NCI-H2081 treated with DMSO at 0.1 percent for 48 hours (cell line): ENCODE measurements at places on chromosomes 3 and 15.

DNA sequence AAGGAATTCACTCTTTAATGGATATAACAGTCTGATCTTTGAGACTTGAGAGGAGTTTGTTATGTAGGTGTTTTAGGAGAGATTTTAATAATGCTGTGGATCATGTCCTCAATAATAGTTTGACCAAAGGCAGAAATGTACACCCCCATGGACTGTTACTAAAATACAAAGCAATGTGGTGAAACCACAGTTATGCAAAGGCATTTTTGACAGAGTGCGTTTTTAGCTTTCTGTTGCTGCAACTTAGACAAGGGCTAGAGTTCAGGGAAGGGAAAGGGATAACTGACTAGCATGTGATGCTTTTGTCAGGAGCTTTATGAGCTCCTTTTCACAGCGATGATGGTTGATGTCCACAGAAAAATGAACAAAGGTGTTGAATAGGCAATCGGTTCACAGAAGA is 3.6 kb upstream of the STARD5 start:
- no peak for DNase-seq

DNA sequence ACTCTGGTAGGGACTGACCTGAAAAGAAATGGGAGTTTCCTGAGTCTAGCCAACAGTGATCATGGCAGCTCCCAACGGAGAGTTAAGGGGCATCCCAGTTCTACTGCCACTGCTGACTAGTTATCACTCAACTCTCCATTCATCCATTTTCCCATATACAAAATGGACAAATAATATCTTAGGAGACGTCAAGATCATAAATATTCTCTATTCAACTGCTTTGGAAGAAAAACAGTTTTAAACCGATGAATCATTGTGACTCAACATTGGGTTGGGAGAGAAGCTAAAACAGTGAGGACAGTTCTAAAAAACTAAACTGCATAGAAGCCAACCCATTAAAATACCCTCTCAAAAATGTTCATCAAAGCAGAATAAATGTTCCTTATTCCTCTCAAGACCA is 57.6 kb upstream of the CHRM5 start:
- DNase-seq, result no peak

DNA sequence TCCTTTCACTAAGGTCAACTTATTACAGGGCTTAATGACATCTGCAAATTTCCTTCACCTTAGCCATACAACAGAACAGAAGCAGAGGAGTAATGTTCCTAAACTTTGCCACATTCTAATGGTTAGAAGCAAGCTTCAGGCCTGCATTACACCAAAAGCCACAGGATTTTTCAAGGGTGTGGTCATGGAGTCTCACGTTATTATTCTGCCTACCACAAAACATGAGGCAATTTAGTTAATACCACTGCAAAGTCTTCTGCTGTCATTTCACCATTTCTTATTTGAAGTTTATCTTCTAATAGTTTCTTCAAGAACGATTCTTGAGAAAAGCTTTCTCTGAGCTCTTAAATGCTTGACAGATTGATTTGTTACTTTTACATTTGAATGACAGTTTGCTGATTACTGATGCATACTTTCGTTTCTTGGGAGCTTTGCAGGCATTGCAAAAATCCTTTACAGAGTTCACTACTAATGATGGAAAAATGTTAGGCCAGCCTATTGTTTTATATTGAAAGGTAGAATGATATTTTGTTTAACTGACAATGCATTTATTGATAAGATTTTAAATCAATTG is 1257.1 kb downstream of the NSUN3 start:
- no peak for DNase-seq

GRCh38 chr3:39668420-39668819 is 141.0 kb upstream of the MYRIP start:
- peak; percentile 4 for DNase-seq

DNA sequence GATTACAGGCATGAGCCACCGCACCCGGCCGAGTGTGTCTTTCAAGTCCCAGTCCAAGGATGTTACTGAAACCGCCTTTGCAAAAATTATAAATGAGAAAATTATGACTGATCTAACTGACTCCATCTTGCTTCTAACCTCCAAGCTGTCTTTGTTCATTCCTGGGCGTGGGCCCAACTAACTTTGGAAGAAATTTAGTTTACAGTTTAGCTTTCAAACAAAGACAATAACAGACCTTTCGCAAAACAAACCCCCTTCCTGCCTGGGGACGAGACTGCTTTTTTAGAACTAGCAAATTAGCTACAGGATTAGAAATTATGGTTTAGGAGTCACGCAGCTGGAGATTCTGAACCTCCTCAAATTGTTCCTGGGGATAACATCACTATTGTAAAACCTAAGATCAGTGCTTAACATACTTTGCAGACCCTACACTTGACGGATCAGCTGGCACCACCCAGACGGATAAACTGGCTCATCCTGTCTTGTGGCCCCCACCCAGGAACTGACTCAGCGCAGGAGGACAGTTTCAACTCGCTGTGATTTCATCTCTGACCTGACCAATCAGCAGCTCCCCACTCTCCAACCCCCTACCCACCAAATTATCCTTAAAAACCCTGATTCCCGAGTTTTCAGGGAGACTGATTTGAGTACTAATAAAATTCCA is 23.8 kb downstream of the NANOGP8 start:
- DNase-seq, result no peak

DNA sequence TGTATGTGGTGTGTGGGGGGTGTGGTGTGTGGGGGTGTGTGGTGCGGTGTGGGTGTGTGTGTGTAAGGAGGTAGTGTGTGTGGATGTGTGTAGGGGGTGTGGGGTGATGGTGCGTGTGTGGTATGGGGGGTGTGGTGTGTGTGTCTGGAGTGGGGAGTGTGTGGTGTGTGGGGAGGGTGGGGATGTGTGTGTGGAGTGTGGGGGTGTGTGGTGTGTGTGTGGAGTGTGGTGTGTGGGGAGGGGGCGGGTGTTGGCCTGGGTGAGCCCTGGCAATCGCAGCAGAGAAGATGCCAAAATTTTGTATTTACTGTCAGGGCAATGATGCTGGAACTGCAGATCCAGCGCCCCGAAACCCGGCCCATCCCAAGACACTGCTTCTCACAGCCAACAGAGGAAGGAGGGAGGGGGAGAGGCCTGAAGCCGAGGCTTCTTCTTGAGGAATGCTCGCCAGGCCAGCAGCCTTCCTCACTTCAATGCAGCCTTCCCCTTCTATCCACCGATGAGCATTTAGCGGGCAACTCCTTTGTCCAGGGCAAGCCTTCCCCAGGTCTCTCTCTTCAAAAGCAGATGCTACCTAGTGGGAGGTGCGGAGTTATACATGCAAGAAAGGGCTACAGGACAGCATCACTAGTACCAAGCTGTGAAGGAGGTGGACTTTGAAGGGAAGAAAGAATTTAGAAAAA is 11.9 kb upstream of the SRP14 start:
- DNase-seq, result no peak

DNA sequence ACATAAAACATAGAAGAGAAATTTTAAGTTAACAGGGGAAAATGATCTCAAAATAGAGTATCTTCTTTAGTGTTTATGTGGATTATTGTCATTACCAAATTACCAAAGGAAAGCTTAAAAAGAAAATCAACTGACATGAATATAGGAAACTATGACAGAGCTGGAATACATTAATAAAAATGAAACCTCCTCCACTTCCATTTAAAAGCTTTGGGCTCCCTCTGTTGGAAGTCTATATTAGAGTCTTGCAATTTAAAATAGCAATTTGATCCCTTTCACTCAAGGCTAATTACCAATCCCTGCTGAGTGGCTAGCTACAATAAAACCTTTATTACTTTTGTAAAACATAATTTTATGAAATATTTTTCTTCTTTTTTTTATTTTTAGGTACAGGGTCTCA is 61.4 kb upstream of the IMPG2 start:
- DNase-seq, result peak; percentile 18

DNA sequence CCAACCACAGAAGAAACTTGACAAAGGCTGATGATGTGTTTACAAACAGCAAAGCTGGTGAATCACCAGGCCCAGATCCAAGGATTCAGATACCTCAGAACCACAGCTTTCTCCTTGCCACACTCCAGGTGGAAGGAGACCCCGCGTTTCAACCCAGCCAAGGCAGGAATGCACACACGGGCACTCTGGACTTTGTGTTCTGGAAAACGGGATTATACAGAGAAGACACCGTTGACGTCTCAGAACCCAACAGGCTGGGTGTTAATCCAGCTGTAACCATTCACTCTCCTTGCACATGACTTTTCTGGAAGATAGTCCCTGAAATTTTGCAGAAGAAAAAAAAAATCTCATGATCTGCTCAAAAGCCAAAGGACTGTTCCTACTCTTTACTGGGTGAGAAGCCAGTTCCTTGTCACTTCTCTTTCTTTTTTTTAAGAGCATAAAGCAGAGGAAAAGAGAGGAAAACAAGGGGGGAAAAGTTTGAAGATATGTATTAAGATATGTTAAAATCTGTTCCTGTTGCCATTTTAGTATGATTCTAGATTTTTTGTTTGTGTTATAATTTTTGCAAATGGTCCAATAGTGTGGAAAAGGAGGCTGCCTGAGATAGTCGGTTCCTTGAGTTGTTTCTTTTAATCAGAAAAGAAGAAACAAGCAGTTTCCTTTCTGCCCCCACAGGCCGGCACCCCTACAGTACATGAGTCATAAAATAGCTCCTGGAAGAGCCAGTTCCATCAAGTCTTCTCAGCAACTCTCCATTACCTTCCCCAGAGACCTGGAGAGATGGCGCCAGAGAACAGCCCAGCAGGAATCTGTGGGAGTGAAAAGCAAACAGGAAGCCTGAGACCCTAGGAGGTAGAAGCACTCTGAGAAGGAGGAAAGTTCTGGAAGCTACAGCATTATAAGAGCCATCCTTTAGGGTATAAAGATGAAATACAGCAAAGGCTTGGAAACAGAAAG is 73.1 kb downstream of the RORA start:
- no peak for DNase-seq

DNA sequence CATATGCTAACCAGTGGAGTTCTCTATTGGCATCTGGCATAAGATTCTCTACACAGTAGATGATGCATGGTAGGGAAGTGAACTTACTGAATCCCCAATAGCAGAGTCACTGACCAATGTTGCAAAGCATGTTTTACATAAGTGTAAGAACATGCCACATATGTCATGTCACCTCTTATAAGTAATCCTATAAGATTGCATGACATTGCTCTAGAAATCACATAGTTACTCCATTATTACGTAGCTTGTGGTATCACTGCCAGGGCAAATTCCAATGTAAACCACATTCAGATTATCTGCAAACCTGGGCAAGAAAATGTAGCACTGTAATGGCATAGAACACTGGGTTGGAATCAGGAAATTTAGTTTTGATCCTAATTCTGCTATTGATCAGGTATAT is 198.2 kb upstream of the UMPS start:
- no peak for DNase-seq

- no peak for DNase-seq
Measured at GRCh38 chr3:139457066-139457465, 19.2 kb downstream of the RBP2 start.

DNA sequence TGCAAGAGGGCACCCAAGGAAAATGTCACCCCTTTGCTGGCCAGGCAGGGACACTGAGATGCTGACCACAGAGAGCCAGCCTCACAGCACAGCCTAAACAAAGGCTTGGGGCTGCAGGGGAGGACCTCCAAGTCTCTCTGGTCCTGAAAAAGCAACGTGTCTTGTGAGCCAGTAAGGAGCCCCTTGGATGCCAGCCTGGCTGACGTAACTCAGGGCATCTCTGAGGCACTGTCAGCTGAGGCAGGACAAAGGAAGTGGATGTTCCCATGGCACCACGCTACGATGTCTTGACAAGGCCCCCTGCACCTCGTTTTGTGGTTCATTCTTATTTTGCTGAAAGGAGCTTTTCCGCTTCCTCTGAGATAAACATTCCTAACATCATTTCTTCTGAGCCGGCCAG is 160.7 kb downstream of the OR4M2 start:
- no peak for DNase-seq

DNA sequence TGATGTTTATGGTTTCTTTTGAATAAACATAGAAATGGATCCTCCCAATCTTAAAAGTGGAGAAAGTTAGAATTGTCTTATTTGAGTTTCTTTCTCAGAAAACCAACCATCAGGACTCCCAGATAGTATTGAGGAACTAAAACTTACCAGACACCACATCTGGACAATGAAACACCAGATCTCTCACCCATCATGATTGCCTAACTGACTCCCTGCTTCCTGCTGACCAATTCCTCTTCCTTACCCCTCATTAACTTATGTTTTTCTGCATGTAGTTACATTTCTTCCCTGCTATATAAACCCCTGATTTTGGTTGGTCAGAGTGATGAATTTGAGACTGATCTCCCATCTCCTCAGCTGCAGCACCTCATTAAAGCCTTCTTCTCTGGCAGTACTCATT is 242.0 kb upstream of the SETMAR start:
- DNase-seq, result no peak

DNA sequence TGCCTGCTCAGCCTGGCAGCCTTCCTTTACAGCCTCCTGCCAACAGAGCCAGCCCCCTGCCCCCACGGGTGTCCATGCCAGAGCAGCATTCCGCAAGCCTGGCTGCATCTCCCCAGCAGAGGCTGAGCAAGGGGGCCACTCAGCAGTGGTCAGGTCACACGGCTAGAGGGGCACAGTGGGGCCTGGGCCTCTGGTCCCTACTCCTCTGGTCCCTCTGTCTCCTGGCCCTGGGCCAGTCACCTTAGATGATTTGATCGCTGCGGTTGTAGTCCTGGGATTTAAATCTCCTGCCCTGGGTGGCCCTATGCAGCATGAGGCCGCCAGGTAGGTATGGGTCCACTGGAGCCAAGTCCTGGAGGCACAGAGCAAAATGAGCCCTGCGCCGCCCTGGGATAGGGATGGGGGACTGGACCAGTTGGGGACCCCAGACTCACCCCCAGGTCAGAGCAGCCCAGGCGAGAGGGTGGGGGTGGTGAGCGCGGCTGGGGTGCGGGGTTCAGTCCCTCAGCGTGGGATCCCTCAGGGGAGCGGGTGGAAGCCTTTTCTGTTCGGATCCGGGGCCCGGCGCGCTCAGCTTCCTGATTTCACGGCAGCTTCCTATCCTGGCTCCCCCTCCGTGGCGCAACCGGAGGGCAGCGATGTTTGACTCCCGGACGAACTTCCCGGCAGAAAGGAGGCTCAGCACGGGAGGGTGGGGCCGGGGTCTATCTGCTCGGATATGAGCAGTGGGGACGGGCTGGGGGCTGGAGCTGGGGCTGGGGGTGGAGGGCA is at the start of gene ZBTB47:
Gene ZBTB47, plus strand, starts transcription at position 138 of the 771 bp plus-strand sequence. CDS start 4,659 bp downstream, outside the sequence.
- no peak for DNase-seq

DNA sequence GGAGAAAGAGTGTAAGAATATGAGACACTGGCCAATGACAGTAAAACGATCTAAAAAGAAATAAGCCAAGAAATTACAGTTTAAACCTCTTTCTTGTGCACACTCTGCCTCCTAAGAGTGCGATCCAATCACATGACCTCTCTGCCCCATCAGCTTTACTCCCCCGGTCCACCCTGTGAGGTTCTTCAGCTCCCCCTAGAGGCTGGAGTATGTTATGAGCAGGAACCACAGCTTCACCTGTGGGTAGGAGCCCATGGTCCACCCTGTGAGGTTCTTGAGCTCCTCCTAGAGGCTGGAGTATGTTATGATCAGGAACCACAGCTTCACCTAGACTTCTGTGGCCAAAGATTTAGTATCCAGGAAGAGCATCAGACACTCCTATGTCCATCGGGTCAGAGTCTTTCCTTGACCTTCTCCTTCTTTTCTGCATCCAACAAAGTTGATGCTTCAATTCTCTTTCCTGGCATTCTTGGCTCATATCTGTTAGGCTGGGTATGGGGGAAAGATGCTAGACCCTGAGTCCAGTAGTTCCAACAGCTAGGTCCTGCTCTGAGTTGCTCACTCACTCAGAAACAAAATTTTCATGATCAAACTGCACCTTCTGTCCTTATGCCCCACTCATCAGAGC is 164.0 kb downstream of the MINAR1 start:
- DNase-seq, result peak; percentile 63

GRCh38 chr15:80500021-80500420 is 95.8 kb downstream of the ARNT2 start:
- DNase-seq, result no peak
